Activated T-helper 1 cell treated with Interleukin-2 at 50 U/mL for 16 hours (primary cell): ENCODE measurements at places on chromosomes 3 and 15.

- DNase-seq, result no peak
Observed at GRCh38 chr15:63392361-63393009, 10.8 kb upstream of the CA12 start.

DNA sequence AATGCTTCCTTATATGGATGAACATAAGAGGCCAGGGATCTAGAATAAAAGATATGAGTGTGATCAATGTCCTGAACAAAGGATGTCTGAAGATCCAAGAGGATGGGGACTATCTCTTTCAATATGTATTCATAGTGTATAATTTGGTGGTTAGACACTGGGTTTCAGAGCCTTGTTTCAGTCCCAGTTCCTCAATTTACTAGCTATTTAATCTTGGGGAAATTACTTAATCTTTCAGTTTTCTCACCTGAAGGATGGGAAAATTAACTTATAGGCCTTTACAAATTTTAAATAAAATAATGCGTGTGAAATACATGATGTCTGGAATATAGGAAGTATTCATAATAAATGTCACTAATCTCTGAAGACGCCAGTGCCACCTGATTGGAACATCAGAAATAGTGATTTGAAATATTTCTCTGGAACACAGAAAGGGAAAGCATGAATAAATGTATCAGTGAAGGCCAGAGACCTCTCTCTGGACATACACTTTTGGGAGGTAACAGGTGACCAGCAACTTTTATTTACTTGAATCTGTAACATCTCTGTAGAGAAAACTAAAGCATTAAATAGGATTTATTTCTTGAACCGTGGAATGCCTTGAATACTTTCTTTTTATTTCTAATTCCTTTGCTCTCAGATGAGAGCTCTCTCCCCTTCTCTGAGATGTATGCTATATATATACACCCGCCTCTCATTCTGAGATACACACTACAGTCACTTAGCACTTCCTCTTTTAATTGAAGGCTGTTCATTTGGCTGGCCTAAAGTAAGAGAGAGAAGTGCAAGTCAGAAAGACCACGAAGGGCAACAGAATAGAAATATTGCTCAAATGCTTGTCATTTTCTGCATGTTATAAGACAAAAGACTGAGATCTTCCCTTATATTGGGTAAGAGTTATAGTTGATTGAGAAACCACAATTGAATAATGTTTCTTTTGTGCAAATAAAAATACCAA, 407.1 kb downstream of the LSAMP start:
- DNase-seq, result no peak

GRCh38 chr3:70889162-70890019, 577.0 kb upstream of the MDFIC2 start:
- no peak for DNase-seq

DNA sequence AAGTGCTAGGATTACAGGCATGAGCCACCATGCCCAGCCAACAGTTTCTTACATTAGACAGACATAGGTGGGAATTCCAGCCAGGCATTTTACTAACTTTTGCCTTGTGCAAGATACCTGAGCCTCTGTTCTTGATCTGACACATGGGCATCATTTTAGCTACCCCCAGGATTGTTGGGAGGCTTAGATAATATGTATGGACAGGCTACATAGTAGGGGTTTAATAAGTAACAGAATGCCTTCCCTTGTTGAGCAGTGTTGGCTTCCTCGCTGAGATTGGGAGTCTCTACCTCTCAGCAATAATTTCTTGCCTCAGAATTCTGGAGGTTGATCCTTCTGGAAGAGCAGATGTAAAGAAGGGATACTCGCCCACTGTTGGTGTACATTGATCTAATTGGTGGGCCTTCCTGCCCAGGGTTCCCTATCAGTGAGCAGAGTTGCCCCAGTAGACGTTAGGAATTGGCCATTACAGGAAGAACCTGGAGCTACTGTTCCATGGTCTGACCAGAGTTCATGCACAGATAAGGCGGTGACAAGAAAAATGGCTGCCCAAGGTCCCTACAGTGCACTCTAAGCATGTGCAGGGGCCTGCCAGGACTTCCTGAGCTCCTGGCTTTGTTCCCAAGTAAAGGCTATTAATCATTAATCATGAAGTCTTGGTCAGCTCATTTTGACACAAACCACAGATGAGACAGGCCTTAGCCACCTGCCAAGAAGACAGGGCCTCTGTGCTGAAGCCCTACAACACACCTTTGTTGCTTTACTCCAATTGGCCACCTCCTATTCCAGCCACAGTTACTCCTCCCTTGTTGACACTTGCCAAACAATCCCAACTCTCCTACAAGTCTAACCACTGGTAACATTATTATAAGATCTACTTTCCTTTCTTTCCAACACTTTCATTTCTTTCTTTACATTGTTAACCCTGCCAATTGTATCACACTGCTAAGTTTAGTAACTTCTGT, 5.0 kb upstream of the IL17RE start:
- DNase-seq, result no peak

GRCh38 chr3:13634615-13635014, 85.7 kb downstream of the FBLN2 start:
- DNase-seq, result no peak

DNA sequence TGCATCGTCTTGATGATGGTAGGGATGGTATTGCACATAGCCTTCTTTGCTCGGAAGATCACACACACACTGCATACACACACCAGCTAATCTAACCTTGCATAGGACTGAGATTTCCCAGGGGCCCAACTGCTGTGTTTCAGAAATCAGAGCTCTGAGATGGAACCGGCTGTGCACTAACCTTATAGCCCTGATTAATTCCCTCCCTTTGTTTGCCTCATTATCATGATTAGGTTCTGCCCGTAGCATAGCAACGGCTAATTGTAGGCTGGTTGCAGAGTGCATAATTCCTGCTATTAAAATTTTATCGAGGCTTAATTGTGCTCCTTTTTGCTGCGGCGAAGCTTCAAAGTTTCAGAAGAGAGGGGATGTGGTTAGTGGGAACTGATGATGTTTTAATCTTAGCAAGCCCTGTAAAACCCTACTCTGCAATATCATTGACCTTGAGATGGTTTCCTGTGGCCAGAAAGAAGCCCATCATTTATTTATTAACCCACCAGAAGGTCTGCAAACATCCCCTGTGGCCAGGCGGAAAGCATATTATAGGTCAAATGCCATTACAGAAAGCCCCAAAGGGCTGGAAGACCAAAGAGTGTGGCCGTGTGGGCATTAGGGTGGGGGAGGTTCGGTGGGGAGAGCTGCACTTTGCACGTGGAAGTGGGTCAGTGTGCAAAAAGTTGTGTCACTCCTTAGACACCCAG, 56.2 kb upstream of the GLCE start:
- DNase-seq, result no peak

GRCh38 chr3:10370429-10370828, 49.5 kb upstream of the SEC13 start:
- no peak for DNase-seq

GRCh38 chr3:121883507-121883906, 10.7 kb upstream of the SLC15A2 start:
- DNase-seq, result no peak

- no peak for DNase-seq
Observed at GRCh38 chr3:100910986-100911385, 82.2 kb downstream of the ABI3BP start.

DNA sequence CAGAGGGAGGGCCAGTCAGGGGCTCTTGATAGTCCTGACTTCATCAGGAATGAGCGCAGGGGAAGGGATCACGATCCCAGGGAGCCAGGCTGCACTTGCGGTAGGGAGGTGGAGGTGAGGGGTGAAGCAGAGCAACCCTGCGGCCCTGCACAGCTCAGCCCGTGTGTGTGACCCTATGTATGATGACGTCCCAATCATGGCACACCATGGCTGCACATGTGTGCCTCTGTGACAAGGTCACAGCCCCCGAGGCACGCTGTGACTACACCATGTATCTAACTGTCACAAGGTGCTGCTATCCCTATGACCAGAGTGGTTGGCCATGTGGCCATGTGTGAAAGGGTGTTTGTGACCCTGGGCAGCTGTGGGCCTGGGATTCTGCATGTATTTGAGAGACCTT, 13.3 kb upstream of the ALAS1 start:
- DNase-seq, result no peak
